ENCODE measurements at places on chromosomes 2 and 18. TPM values are rescaled to one million over a fixed set of nuclear protein-coding genes. Genes with fewer than 3 reads are reported as not detected.
A peak's percentile ranks its signal among the peaks of the same experiment; 100 is the strongest.

GRCh38 chr18:69683176-69683575, 264.5 kb downstream of the CD226 start:
- H3K36me3 ChIP-seq = no peaks in the 10 kb centered on the region
- H3K4me1 ChIP-seq = no peaks in the 10 kb centered on the region
- no peak for DNase-seq
- no peaks in the 10 kb centered on the region for H3K27me3 ChIP-seq
- H3K4me3 ChIP-seq = no peak overlapping the region

- DNase-seq = no peak
- no peak overlapping the region for H3K27ac ChIP-seq
- H3K27me3 ChIP-seq = no peaks in the 10 kb centered on the region
- no peak overlapping the region for H3K4me3 ChIP-seq
- no peaks in the 10 kb centered on the region for H3K4me1 ChIP-seq
- H3K36me3 ChIP-seq = no peaks in the 10 kb centered on the region
These were observed 128.8 kb downstream of the ZNF521 start for GRCh38 chr18:25223211-25223610.

DNA sequence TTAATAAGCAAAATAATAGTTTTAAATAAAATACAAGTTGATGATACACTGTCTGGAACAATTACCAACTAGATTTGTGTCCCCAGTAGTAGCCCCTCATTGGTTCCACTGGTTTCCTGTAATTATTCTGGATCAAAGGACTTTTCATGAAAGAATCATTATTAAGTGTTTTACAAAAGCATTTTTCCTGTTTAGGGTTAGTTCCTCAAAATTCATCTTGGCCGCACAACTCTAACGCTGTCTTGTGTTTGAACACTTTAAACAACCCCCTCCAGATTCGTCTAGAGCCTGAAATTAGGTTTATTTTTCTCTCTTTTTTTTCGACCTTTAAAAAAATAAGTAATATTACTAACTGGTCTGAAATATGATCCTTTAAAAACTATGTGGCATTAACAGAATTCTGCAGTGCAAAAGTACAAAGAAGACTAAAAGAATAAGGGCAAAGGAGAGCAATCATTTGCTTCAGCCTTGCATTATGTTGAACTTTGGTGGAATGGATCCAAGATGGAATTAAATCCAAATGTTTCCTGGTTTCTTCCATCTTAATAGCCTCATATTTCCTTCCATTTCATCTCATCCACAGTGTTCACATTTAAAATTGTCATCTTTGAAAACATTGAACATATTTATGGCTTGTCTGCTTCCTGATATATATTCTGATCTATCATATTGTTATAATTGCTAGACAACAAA, 678.4 kb downstream of the IRS1 start:
- no peaks in the 10 kb centered on the region for H3K27me3 ChIP-seq
- peaks cover 22% of the 10 kb centered on the region for H3K4me1 ChIP-seq

DNA sequence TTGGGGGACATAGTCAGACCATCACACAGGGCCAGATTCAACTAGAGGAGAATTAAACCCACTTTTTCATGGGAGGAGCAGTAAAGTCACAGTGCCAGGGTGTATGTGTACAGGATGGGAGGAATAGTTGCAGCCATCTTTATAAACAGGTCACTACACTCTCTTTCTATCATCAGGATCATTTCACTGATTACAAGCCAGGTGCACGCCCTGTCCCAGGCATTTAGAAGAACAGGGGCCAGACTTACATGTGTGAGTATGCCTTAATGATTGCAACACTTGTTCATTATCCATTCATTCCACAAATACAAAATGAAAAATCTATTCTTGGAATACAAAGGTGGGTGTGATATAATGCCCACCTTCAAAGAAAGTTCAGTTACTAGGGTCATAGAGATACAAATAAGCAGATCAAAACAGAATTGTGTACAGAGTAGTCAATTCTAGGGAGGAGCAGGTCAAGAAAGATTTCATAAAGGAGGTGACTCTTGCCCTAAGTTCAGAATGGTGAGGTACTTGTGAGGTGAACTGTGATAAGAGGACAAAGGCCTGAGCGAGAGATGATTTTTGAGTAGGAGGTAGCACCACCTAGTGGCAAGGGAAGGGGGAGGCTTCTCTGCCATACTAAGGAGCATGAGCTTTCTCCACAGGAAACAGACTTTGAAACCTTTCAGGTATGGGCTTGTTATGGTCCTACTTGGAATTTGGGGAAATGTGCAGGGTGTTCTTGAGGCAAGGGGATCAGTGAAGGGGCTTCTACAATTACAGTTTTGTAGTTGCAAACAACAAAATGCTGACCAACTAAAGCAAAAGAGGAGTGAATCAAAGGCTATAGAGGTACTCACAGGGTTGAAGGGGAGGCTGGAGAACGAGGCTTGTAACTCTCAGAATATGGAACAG, 156.3 kb downstream of the SUCLG1 start:
- no peak for DNase-seq
- no peak overlapping the region for H3K27ac ChIP-seq
- no peak overlapping the region for H3K4me3 ChIP-seq
- H3K36me3 ChIP-seq = no peaks in the 10 kb centered on the region

DNA sequence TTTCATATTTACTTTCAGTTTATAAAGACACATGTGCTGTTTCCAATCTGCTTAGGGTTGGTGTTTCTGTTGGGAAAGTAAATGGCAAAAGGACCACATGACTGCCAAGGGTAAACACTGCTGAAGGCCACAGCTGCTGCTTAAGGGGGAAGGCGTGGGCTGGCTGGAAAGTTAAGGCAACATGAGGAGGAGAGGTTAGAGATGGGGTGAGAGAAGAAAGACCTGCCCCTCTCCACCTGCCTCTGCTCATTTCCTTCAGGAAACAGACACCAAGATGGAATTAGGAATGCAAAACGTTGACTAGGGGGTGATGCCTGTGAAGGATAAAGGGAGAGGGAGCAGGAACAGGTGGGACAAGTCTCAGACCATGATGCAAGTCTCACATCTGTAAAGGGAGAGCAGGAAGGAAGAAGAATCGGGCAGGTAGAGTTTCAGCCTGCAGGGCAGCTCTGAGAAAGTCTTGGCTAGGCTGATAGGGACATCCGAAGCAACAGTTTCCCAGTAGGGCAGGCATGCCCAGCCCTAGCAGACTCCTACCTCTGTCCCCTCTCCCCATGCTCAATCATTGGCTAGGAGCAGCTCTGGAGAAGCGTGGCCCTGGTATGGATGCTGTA, 86.0 kb downstream of the CDC42EP3 start:
- H3K36me3 ChIP-seq = no peaks in the 10 kb centered on the region
- DNase-seq = no peak
- H3K4me3 ChIP-seq = no peak overlapping the region
- H3K27ac ChIP-seq = peak overlapping the region; percentile 35
- H3K27me3 ChIP-seq = no peaks in the 10 kb centered on the region
- H3K4me1 ChIP-seq = peaks cover 43% of the 10 kb centered on the region

DNA sequence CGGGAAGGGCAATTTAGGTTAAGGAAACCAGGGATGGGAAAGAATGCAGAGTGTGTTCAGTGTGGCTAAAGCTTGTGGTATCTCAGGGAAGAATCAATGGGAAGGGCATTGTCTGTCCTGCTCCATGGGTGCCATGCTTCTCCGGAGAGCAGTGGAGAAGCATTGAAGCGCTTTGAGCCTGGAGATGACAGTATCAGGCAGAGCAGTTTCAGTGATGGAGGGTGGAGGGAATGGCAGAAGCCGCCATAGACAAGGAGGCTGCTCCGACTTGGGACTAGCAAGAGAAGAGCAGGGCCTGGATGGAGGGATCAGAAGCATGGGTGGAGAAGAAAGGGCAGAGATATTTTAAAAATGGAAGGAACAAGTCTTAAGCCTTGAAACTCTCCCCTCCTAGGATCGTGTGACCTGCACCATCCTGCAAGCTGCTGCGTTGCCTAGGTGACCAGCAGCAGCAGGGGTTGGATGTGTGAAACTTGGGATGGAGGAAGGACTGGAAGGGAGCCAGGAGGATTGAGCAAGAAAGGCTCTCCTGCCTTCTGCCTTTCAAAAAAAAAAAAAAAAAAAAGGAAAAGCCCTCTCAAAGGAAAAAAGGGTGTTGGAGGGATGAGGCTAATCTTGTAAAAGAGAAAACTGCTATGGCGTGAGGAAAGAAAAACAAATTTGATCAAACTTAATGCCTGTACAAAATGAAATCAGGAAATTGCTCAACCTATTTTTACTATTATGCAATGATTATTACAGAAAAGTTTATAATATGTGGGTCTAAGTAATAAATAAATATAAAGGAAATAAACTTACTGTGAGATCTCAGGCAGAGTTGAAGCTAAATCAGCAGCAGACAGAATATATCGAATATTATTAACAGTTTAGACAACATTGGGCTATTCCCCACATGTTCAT, 493.8 kb upstream of the NRP2 start:
- no peaks in the 10 kb centered on the region for H3K36me3 ChIP-seq
- no peak overlapping the region for H3K4me3 ChIP-seq
- no peaks in the 10 kb centered on the region for H3K27me3 ChIP-seq
- H3K4me1 ChIP-seq = no peaks in the 10 kb centered on the region
- H3K27ac ChIP-seq = no peak overlapping the region
- DNase-seq = no peak

DNA sequence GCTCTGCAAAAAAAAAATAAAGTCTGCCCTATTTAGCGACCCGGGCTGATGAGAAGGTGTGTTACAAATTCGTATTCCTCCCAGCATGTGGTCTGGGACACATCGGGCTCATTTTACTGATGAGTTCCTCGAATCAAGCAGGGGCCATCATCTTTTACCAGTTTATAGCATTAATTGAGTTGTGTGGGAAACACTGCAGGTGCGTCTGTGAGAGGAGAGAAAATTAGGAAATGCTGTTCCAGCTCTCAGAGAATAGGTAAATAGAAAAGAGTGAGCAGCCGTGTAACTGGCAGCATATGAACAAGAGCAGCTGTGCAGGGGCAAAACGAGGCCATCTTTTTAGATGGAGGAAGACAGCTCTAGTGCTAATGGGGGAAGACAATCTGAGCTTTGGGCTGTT, 216.7 kb downstream of the SETBP1 start:
- H3K4me1 ChIP-seq = peaks cover 6% of the 10 kb centered on the region
- no peak overlapping the region for H3K27ac ChIP-seq
- H3K4me3 ChIP-seq = no peak overlapping the region
- H3K36me3 ChIP-seq = no peaks in the 10 kb centered on the region
- H3K27me3 ChIP-seq = no peaks in the 10 kb centered on the region

- no peak overlapping the region for H3K4me3 ChIP-seq
- no peak overlapping the region for H3K27ac ChIP-seq
- peaks cover 3% of the 10 kb centered on the region for H3K36me3 ChIP-seq
- no peak for DNase-seq
- H3K4me1 ChIP-seq = no peaks in the 10 kb centered on the region
- H3K27me3 ChIP-seq = no peaks in the 10 kb centered on the region
These were observed 41.3 kb downstream of the VPS54 start for GRCh38 chr2:63977904-63978303.

DNA sequence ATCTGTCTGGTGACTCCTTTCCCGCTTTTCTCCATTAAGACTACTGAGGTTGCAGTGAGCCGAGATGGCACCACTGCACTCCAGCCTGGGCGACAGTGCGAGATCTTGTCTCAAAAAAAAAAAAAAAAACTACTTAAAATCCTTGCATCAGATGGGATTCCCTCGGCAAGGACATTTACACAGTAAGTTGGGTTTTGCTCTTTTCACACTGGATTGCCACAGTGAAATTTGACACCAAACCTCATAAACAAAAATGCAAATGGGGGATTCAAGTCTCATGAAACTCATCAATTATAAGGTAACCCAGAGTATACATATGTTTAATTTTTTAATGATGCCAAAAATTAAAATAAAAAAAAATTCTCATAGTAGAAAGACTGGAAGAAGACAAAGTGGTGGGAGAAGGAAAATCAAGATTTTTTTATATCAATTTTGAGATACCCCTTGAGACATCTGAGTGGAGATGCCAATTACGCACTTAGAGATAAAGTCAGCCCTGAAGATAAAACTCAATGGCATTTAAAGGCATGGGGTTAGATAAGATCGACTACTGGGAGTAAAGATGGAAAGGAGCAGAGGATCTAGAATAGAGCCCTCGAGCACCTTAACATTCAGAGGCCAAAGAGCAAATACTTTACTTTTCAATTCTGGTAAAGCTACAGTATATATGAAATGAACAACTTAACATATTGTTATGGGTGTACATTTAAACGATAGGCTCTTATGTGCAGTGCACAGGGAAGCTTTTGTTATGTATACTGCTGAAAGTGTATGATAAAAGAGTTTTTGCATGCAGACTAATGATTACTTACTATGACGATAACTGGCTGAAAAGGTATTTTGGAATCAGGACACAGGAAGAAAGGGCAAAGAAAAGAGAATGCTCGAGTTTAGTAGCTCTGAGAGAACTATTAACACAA, 37.6 kb downstream of the CHMP3 start:
- H3K4me1 ChIP-seq = no peaks in the 10 kb centered on the region
- no peak overlapping the region for H3K4me3 ChIP-seq
- H3K36me3 ChIP-seq = peaks cover 34% of the 10 kb centered on the region
- H3K27me3 ChIP-seq = no peaks in the 10 kb centered on the region
- H3K27ac ChIP-seq = no peak overlapping the region
- DNase-seq = no peak

GRCh38 chr2:102436323-102436722, 13.4 kb downstream of the IL18RAP start:
- no peak for DNase-seq
- H3K36me3 ChIP-seq = no peaks in the 10 kb centered on the region
- H3K4me1 ChIP-seq = no peaks in the 10 kb centered on the region
- no peaks in the 10 kb centered on the region for H3K27me3 ChIP-seq
- no peak overlapping the region for H3K4me3 ChIP-seq

GPR45 gene
- not detected for total RNA-seq

PLCL1 gene
- total RNA-seq = 6.8 TPM

EMILIN2 gene
- total RNA-seq = 31.9 TPM

PAX8 gene
- total RNA-seq = 3.6 TPM

UGT1A4 gene
- total RNA-seq = not detected

SPHKAP gene
- total RNA-seq = not detected

All from upper lobe of left lung (tissue), 6 donors.